ENCODE measurements at places on chromosomes 11 and 22. TPM values are rescaled to one million over a fixed set of nuclear protein-coding genes. Genes with fewer than 3 reads are reported as not detected.

- no peak for DNase-seq
Observed at GRCh38 chr11:75441804-75442132, 8.8 kb upstream of the KLHL35 start.

DNA sequence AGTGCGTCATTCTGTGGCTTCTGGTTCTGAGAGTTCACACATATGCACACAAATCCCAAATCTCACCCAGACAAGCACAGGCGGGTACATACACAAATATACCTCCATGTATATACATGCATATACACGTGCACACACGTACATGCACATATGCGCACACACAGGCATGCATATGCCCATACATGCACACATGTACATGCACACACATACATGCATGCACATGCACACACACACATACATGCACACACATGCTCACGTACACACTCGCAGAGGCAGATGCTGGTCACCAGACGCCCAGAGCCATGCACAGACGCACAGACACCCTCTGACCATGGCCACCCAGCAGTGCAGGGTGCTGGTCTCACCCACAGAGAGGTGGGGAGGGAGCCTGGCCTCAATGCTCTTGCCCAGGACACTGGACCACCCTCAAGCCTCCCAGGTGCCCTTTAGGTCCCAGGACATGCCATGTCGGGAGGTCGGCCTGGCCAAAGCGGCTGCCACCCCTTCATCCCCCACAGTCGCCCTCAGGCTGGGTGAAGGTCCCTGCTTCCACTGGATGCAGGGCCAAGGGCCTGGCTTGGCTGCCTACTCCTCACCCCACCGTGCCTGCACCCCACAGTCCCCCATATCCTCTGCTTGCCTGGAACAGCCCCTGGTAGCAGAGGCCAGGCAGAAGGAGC, 9.5 kb downstream of the DUSP8 start:
- DNase-seq = no peak

DNA sequence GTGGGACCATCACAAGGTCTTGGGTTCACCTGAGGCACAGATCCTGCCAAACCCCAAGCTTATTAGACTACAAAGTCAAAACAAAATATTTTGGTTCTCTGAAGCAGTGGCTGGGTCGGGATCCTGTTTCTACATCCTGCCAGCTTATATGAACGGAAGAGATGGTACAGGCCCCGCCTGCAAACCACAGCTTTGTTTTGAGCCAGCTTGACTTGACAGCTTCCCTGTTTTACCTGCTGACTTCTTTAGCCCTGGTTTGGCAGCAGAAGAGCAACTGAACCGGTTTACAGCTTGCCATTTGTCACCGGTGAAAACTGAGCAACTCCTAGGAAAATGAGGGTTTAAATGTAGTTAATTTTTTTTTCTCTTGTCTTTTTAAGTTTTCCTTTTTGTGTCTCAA, 11.4 kb downstream of the PACS1 start:
- peak; percentile 64 for DNase-seq

DNA sequence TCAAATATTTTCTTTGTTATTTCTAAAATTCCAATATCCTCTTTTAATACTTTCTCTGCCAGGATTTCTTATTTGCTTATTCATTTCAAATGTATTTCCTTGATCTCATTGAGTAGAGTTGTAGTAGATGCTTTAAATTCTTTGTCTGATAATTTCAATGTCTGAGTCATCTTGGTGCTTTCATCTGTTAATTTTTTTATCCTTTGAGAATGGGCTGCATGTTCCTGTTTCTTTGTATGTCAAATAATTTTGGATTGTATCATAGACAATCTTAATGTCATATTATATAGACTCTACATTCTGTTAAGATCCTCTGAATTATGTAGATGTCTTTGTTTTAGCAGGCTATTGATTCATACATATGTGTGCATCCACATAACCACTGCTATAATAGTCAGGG, 57.5 kb downstream of the MYEOV start:
- DNase-seq = no peak

DNA sequence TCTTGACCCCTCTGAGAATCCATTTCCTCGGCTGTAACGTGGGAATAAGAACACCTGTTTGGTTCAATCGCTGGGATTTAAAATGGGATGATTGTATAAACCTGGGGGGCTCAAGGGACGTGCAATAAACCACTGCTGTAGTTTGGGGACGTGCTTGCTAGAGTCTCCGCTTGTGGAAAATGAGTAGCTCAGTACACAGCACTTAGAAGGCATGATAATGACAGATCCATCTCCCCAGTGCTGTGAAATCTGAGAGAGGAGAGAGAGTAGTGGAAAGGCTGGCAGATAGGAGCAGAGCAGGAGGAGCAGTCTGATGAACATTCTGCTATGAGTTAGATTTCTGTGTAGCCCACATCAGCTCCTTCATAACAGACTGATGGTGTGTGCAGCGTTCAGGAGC, 256.5 kb downstream of the MN1 start:
- DNase-seq = no peak

IGLL5 gene
- total RNA-seq = 18.8 TPM

DNA sequence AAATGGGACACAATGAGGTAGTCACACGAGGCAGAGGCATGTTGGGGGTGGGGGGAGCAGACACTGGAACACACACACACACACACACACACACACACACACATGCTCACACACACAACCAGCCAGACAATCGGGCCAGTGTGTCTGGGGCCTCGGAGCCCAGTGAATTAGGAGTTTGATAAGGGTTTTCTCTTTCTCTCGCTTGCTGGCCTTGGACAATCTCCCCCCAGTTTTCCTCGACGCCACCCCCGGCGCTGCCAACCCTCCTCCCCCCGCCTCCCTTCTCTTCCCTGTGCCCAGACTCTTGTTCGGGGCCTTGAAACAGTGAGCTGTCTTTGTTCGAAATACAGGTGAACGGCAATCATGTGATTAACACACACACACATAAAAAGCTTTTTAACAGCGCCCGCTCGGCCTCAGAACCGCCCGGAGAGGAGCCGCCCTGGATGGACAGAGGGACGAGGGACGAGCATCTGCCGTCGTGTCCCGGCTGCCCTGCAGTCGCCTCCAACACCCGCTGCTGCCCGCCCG, 1.5 kb upstream of the SOX10 start:
- no peak for DNase-seq

FIBIN gene
- total RNA-seq = 3.3 TPM

All from colonic mucosa (tissue), 4 donors.